ENCODE measurements at places on chromosomes 6 and 20.

GRCh38 chr20:56257604-56258003 lies 9.1 kb downstream of the MC3R start:
- no peak for DNase-seq

DNA sequence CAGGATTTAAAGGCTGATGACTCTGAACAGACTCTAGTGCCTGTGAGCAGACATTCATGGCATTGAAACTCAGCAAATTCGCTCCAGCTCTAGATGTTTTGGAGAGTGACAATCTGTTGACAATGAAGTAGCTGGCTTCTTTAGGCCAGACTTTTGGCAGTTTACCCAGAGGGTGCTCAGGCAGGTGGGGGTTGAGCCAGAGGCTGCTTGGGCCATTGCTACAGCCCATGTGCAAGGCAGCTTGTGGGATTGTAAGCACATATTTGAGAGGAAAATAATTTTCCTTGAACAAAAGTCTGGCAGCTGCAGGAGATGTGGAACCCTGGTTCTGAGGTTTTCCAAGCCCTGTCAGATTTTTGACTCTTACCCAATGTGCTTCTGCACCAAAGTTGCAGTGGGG lies 311.6 kb downstream of the CDC5L start:
- DNase-seq, result no peak

GRCh38 chr20:47606414-47606982 lies 104.8 kb downstream of the NCOA3 start:
- no peak for DNase-seq

GRCh38 chr6:122399348-122400120 lies at the start of gene HSF2:
HSF2 (plus strand) TSS chr6:122399652; CDS start chr6:122399738, 86 bp downstream.
- DNase-seq, result peak; percentile 93

DNA sequence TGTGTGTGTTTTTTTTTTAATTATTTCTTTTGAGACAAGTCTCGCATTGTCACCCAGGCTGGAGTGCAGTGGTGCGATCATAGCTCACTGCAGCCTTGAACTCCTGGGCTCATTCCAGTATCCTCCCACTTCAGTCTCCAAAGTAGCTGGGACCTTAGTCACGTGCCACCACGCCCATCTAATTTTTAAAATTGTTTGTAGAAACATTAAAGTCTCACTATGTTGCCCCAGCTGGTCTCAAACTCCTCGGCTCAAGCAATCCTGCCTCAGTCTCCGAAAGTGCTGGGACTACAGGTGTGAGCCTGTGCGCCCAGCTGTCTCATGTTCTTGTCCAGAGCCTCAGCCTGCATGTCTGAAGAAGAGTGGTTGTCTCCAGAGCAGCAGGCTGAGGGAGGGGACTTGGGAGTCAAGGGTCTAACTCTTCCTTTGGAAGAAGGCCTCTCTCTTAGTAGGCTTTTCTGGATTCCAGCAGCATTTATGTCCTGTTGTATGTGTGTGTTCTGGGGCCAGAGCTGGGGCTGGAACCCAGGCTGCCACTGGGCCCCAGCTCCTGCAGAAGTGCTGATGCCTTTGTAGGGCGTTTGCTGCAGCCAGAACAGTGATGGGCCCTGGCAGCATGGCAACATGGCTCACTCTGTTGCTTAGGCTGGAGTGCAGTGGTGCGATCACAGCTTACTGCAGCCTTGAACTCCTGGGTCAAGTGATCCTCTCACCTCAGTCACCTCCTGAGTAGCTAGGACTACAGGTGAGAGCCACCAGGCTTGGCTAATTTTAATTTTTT lies 5.4 kb downstream of the DNMT3B start:
- no peak for DNase-seq

DNA sequence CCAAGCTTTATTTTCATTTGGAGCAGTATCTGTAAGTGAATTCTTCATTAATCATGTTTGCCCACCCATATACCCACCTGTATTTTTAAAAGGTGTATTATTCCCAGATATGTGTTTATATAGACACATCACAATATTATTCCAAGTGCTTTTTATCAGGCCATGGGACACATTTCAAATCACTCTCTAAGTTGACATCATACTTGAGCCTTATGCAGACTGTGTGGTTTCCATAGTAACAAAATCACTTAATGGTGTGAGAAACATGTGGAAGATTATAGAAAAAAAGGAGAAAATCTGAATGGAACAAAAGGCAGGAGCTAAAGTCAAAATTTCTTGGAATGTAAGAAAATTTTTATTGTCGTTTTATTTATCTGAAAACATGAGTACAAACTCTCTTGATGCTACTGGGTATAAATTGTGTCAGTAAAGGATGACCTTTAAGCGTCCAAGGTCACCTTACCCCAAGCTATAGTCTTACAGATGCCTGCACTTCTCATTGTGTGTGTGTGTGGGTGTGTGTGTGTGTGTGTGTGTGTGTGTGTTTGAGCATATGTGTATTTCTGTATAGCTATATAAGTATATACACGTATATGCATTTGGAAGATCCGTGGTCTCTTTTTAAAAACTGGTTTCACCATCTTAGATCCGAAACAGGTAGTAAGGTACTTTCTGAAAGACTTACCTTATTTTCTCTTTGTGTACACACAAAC lies 79.8 kb upstream of the CCN6 start:
- DNase-seq, result no peak

DNA sequence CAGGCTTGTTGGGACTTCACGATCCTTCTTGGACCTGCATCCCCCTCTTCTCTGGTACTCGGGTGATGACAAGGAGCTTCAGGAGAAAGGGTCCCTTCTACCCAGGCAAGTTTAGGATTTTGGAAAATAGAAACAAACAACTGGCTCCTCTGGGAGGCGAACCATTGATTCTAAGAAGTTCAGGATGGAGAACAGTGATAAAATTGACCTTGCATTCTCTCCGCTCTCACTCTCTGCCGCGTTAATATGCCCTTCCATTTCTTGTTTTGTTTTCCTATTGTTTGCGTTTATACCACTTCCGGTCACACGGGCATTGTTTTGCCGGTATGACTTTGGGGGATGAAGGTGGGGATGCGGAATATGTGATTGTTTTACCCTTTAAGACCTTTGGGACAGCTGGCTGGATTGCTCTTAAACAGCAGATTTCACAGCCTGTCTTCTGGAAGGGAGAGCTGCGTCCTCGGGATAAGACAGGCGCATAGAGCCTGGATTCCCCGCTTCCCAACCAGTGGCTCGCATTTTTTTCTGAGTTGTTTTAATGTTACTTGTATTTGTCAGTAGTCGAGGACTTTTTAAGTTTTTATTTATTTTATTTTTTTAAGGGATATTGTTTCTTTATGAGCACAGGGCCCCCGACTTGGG lies 144.3 kb upstream of the ZNF184 start:
- no peak for DNase-seq

- peak; percentile 81 for DNase-seq
Observed at GRCh38 chr6:5030596-5031136, 26.8 kb upstream of the RPP40 start.

- no peak for DNase-seq
Observed at GRCh38 chr20:56893226-56893917, 264.3 kb downstream of the TFAP2C start.

- peak; percentile 30 for DNase-seq
Observed at GRCh38 chr6:170505306-170505705, 47.8 kb downstream of the PSMB1 start.

- DNase-seq, result no peak
Observed at GRCh38 chr20:51400051-51400926, 142.2 kb downstream of the NFATC2 start.

DNA sequence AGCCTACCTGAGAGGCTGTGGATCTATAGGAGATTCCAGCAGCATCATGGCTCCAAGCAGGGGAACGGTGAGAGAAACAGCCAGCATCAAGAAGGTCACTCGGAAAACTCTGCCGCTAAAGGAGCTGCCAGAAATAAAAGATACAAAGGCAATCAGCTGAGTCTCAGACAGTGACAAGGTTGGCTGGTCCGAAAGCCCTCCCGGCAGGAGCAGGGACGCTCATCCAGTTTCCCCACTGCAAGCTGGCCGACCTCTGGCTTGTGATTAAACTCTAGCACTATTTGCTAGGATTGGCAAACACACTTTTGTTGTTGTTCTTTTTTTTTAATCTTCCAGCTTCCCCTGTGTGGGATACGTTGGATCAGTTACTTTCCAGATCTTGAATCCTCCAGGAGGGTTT lies 8.7 kb downstream of the APMAP start:
- no peak for DNase-seq

DNA sequence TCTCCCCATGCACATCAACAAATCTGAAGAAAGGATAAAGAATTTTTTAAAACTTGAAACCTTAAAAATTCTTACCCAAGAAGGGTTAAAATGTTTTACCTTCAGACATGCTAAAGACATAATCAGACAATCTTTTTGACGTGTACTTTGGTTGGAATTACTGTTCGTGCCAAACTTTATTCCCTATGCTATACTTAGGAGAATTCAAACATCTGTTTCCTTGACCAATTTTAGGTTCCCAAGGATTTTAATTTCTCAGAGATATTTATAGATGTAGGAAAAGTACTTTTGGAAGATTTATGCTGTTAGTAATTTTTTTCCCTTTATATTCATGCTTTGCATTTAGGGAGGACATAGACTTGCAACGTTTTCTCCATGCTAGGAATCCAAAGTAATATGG lies 108.4 kb downstream of the AFG1L start:
- no peak for DNase-seq

DNA sequence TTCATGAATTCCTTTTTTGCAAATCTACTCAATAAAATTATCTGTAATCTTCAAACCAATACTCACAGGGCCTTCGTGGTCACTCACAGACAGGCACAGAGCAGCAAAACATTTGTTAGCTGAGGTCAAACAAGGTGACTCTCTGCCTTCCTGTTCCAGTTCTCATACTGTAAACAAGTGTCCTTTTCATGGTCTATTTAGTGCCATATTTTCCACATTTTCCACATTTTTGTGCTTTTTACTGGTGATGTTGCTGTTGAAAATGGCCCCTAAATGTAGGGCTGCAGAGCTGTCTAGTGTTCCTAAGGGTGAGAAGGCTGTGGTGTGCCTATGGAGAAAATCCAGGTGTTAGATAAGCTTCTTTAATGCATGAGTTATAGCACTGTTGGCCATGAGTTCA lies 133.1 kb upstream of the COL21A1 start:
- DNase-seq, result no peak

GRCh38 chr20:47865912-47866311 lies 80.6 kb upstream of the SULF2 start:
- no peak for DNase-seq

DNA sequence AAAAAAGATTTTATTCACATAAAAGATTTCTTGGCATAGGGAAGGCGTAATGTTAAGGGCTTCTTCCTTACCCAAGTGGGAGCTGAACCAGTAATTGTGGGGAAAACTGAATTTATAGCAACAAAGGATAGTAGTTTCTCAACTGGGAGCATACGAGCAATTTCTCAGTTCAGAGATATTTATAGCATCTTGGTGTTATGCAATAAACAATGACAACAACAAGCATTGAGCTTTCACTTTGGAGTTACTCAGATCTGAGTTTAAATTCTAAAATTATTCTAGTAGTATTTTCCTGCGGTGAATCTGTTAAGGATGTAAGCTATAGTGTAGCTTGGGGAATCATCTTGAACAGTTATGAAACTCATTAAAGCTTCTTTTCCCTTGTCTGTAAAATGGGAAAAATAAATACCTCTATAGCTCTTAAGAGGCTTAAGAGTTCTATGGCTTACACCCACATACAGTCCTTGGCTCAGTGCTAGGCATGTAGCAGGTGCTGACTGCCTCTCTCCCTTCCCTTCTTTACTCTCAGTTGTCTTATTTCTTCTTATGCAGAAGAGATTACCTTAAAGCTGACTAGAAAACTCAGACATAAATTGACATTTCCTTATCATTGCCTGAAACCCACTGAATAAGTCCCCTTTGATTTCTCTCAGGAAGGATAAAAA lies 58.8 kb downstream of the SAMD5 start:
- DNase-seq, result no peak

DNA sequence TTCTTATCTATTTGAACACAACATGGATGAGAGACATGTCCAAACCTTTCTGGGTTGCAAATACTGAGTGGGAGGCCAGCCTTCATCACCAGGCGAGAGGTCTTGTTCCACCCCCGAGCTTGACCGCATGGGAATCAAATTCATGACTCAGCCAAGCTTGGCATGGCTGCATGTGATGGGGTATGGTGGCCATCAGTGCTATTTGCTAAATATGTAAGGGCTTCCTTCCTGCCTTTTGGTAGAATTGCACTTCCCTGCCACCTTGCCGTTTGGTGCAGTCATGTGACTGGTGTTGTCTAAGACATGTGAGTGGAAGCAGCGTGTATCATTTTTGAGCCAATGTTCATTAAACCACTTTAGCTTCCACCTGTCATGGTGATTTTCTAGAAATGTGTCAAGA lies 508.9 kb upstream of the SULF2 start:
- DNase-seq, result no peak

- no peak for DNase-seq
Observed at GRCh38 chr6:98581705-98582104, 252.7 kb upstream of the POU3F2 start.

- DNase-seq, result no peak
Observed at GRCh38 chr6:170462366-170463020, 90.6 kb downstream of the PSMB1 start.

DNA sequence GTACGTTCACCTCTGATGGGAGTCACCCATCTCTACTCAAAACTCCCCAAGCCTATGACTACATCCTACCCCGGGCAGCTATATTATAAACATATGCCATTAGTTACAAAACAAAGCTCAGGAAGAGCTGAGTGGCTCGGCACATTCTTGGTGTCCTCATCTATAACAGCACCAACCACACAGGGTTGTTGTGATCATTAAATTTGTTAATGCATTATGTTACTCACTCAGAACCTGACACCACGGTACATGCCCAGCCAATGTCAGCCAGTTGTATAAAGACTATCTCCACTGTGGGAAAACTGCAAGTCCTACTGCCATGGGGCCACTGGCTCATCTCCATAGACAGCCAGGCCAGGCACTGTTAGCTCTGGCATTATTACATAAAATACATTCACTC lies 7.7 kb downstream of the CDK5RAP1 start:
- no peak for DNase-seq

DNA sequence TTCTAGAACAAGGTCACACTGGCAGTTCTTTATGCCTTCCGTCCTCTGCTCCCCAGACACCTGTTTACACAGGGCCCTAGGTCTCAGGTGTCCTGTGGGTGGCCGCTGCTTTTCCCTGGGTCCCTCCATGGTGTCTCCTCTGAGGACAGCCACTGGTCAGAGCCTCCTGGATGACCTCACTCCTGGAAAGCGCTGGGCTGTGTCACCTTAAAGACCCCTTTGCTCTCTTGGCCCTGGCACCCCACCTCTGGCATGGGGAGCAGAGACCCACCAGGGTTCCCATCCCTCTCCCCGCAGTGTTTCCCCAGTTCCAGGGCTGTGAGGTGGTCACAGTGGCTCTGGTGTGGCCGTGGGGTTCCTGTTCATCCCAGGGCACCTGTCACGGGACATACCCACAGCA lies 33.9 kb downstream of the NTSR1 start:
- no peak for DNase-seq

DNA sequence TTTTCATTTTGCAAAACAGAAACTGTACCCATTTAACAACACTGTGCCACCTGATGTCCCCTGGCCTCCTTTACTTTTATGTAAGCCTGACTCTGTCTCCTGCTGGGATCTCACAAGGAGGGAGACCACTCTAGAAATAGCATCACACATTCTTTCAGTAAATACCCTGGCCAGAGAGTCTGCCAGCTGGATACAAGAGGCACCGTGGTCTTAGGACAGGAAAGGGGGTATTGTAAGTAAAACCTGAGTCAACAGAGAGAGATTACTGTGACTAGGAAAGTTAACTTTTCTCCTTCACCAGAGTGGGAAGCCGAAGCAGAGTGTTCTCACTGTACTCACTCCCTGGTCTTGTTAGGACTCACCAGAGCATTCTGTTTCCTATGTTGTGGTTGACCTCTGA lies 27.8 kb downstream of the CMTR1 start:
- no peak for DNase-seq
